ENCODE measurements at places on chromosomes 16 and 17. TPM values are rescaled to one million over a fixed set of nuclear protein-coding genes. Genes with fewer than 3 reads are reported as not detected.

DNA sequence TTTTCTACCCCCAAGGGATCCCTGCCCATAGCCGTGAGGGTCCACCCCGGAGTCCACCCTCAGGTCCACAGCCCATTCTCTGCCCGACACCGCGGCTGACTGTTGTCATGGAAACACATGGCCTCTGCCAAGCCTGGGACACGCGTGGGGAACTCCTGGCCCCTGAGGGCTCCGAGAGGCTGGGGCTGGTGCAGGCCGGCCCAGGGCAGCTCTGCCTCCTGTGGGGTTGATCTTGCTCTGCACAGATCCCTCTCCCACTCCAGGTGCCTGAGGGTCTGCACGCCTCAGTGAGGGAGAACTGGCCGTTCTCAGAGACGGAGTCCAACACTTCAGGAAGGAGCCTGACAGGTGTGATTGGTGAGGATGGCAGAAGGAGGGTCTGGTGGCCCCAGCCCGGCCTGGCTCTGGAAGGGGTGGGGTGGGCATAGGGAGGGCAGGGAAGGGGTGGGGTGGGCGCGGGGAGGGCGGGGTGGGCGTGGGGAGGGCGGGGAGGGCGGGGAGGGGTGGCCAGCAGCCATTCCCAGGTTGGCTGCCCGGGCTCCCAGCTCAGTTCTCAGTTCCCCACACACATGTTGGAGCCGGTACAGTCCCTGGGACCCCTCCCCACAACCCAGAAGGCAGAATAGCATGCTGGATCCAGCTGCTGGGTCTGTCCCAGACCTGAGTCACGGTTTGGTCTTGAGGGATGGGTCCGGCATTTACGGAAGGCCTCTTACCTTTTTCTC, 6.4 kb downstream of the MRPL28 start:
- no peak for DNase-seq

Gene PPY
- total RNA-seq: not detected

- DNase-seq: peak; percentile 21
These were observed 20.6 kb downstream of the ADORA2B start for GRCh38 chr17:15965528-15965927.

GRCh38 chr17:27459433-27459832, 3.2 kb downstream of the KSR1 start:
- DNase-seq: no peak

Gene RNF112
- total RNA-seq: 8.0 TPM

Data from sigmoid colon (tissue), 7 donors.